ENCODE measurements at places on chromosomes 5 and 9. TPM values are rescaled to one million over a fixed set of nuclear protein-coding genes. Genes with fewer than 3 reads are reported as not detected.

Gene PRKACG
- total RNA-seq: not detected

Gene PHF24
- 0.30 TPM for total RNA-seq

Gene PCDHGB4
- 27.3 TPM for total RNA-seq

Gene ROR2
- total RNA-seq: 20.5 TPM

Gene ABCA2
- 46.0 TPM for total RNA-seq

Gene SNCAIP
- 13.1 TPM for total RNA-seq

Gene SLC25A2
- 0.30 TPM for total RNA-seq

Gene PFN3
- total RNA-seq: not detected

Gene CKS2
- total RNA-seq: 34.1 TPM

Gene ICE1
- total RNA-seq: 42.1 TPM

Gene DDX41
- 88.5 TPM for total RNA-seq

Gene ANKRD34B
- not detected for total RNA-seq

Gene PPP3R2
- total RNA-seq: not detected

Gene KCTD16
- 33.0 TPM for total RNA-seq

All from smooth muscle cell of the umbilical artery (primary cell).